ENCODE measurements at places on chromosomes 6 and 20. TPM values are rescaled to one million over a fixed set of nuclear protein-coding genes. Genes with fewer than 3 reads are reported as not detected.

TAF8 gene
- total RNA-seq = 13.1 TPM

CEP162 gene
- total RNA-seq = 1.7 TPM

TSBP1 gene
- total RNA-seq = not detected

PHF20 gene
- 11.4 TPM for total RNA-seq

PRSS16 gene
- total RNA-seq = 0.08 TPM

EEF1A2 gene
- total RNA-seq = 0.73 TPM

APCDD1L gene
- 0.13 TPM for total RNA-seq

CCNC gene
- total RNA-seq = 32.3 TPM

PPP1R3G gene
- total RNA-seq = 0.40 TPM

TMC2 gene
- not detected for total RNA-seq

PXMP4 gene
- 15.4 TPM for total RNA-seq

NR2E1 gene
- total RNA-seq = not detected

DSP gene
- 67.5 TPM for total RNA-seq

CALHM5 gene
- total RNA-seq = 0.20 TPM

ARMC12 gene
- 4.6 TPM for total RNA-seq

PLCB4 gene
- 0.23 TPM for total RNA-seq

GRIK2 gene
- 0.10 TPM for total RNA-seq

HRH3 gene
- total RNA-seq = not detected

OR10C1 gene
- not detected for total RNA-seq

TRDN gene
- total RNA-seq = not detected

MLN gene
- not detected for total RNA-seq

GPR31 gene
- not detected for total RNA-seq

SEMG1 gene
- not detected for total RNA-seq

C6orf47 gene
- 7.9 TPM for total RNA-seq

SALL4 gene
- 1.3 TPM for total RNA-seq

OPRM1 gene
- total RNA-seq = not detected

SAMD5 gene
- total RNA-seq = 12.0 TPM

ZNF831 gene
- 0.05 TPM for total RNA-seq

FERMT1 gene
- 0.23 TPM for total RNA-seq

DEFB132 gene
- 0.15 TPM for total RNA-seq

HSPA1A gene
- 89.1 TPM for total RNA-seq

TGIF2 gene
- total RNA-seq = 4.6 TPM

CYP39A1 gene
- 35.9 TPM for total RNA-seq

ZBTB24 gene
- total RNA-seq = 2.3 TPM

UST gene
- 0.58 TPM for total RNA-seq

LCA5 gene
- 0.45 TPM for total RNA-seq

SNX3 gene
- 62.3 TPM for total RNA-seq

GSTA3 gene
- not detected for total RNA-seq

ARHGAP40 gene
- not detected for total RNA-seq

FNDC1 gene
- total RNA-seq = 0.10 TPM

IL20RA gene
- total RNA-seq = 0.60 TPM

CDH4 gene
- total RNA-seq = not detected

ARMH2 gene
- total RNA-seq = not detected

MUC22 gene
- total RNA-seq = not detected

STMND1 gene
- total RNA-seq = not detected

FAM83B gene
- 0.15 TPM for total RNA-seq

FAM209B gene
- not detected for total RNA-seq

MTRF1L gene
- 12.3 TPM for total RNA-seq
